Upper lobe of right lung (tissue), 1 donor: ENCODE measurements at places on chromosomes 12 and 14.
A peak's percentile ranks its signal among the peaks of the same experiment; 100 is the strongest.

- no peak for DNase-seq
These were observed 227.3 kb downstream of the SLC41A2 start for GRCh38 chr12:104730763-104731162.

GRCh38 chr12:12379831-12380730 is 23.2 kb downstream of the BORCS5 start:
- DNase-seq = no peak

- no peak for DNase-seq
These were observed 118.3 kb downstream of the GALC start for GRCh38 chr14:87874676-87875075.

DNA sequence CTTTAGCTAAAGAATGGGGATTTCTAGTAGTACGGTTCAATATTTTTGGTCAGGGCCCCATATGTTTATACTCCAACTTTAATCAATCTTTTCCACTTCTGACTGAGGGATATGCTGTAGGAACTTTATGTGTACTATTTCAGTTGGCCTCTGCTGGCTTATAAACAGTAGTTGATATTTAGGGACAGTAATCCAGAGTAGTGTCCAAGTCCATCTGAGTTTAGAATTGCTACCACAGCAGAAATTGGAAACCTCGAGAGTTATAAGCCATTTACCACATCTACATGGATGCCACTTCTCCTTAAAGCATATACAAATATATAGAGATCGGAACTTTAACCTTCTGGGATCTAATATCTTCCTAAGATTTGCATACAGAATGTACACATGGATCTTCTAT is 11.6 kb downstream of the LPCAT3 start:
- no peak for DNase-seq

- DNase-seq = no peak
These were observed 42.3 kb downstream of the DPF3 start for GRCh38 chr14:72851635-72852034.

DNA sequence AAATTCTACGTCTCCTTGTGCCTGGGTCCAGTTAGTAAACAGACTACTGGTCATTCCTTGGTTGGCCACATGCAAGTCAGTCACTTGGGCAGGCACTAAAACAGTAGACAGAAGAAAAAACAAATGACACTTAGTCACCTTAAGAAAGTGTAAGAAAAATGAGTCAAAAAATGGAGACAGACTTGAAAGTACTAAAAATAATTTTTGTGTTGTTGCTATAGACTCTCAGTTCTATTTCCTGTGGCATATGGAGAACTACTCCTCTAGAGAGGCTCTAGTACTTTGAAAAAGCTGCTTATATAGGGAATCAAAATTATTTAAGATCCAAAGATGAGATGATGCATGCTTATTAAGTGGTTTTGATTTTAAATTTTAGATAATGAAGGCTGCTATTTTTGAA is 56.0 kb downstream of the PTPRB start:
- DNase-seq = no peak

- no peak for DNase-seq
These were observed 54.0 kb downstream of the PRIMA1 start for GRCh38 chr14:93734086-93734822.

DNA sequence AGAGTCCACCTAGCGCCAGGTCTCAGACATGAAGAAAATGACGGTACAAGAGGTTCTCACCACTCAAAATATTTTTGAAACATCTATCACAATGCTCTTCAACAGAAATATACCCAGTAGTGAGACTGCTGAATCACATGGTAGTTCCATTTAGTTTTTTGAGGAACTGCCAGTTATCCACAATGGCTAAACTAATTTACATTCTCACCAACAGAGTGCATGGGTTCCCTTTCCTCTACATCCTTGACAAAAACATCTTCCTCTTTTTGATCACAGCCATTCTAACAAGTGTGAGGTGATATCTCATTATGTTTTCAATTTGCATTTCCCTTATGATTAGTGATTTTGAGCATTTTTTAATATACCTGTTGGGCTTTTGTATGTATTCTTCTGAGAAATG is 5.7 kb upstream of the GPR65 start:
- no peak for DNase-seq

- peak; percentile 34 for DNase-seq
These were observed 21.0 kb upstream of the AQP2 start for GRCh38 chr12:49929581-49929980.

GRCh38 chr14:76203086-76204001 is 51.6 kb downstream of the GPATCH2L start:
- DNase-seq = no peak
